ENCODE measurements at places on chromosomes 12 and 14.

GRCh38 chr12:89379148-89379838 lies 27.0 kb upstream of the DUSP6 start:
- DNase-seq: no peak

DNA sequence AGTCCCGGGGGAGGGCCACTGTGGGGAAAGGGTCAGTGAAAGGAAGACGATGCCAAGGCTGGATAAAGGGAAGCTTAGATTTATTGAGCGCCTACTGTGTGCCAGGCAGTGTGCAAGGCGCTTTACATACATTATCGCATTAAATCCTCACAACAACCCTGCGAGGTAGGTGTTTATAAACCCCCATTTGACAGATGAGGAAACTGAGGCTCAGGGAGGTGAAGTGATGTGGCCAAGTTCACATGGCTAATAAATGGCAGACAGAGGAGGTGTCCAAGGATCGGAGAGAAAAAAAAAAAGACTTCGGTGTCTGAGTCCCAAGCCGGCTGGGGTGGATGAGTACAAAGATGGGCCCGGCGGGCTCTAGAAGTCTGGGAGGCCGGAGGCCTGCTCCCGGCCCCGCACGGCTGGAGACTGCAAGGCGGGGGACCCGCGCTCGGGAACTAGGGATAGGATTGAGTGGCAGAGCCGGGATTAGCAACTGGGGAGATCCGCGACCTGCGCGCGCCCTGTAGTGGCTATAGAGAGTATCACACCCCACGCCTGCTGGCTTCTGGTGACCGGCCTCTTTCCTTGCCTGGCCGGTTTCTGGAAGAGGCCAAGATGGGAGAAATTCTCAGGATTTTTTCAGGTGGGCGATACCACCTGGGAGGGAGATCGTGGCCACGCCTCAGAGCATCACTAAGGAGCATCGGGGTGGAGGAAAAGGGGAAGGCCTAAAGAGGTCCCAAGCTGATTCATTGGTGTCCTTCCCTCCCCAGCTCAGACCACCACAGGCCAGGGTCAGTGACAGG lies 3.9 kb downstream of the DDN start:
- peak; percentile 80 for DNase-seq

DNA sequence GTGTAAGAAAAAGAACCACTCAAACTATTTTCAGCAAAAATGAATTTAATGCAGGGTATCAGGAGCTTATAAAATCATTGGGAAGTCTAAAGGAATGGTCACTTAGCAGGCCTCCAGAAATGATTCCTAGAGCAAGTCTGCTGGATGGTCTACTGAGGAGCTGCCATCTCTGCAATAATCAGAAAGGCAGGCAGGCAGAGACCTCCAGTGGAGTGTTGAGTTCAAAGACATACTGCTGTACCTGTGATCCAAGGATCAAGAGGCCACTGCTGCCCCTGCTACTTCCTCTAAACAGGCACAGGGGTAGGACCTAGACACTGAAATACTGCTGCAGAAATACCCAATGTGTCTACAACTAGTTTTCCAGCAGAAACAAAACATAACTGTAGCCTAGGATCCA lies 14.5 kb upstream of the KICS2 start:
- DNase-seq: no peak

DNA sequence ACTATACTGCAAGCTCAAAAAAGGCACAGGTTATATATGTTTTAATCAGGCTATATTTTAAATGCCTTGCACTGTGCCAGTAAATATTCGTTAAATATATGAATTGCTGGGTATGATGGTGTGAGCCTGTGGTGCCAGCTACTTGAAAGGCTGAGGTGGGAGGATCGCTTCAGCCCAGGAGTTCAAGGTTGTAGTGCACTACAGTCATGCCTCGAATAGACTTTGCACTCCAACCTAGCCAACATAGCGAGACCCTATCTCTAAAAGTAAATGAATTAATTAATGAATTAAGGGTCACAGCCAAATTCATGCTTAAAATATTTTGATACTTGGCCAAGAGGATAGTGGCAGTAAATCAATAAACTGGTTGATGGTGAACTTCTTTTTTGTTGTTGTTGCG lies 22.2 kb upstream of the MDM2 start:
- DNase-seq: no peak

DNA sequence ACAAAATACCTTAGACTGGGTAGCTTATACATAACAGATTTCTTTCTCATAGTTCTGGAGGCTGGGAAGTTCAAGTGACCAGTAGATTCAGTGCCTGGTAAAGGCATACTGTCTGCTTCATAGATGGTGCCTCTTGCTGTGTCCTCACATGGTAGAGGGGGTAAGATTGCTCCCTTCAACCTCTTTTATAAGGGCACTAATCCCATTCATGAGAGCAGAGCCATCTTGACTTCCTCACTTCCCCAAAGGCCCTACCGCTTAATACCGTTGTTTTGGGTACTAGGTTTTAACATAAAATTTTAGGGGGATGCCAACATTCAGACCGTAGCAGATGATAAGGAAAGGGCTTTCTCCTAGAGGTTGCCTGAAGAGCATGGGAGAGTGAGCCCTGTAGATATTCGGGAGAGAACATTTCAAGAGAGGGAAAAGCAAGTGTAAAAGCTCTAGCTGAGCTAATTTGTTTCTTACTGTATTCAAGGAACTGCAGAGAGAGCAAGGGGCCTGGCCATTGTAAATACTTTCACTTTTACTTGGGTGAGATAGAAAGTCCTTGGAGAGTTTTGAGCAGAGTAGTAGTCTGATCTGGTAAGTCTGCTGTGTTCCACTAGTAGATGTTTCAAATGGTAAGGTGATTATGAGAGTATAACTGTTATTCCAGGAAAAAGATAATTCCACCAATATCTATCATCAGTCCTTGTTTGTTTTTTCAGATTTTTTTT lies 27.3 kb downstream of the FRS2 start:
- DNase-seq: no peak

DNA sequence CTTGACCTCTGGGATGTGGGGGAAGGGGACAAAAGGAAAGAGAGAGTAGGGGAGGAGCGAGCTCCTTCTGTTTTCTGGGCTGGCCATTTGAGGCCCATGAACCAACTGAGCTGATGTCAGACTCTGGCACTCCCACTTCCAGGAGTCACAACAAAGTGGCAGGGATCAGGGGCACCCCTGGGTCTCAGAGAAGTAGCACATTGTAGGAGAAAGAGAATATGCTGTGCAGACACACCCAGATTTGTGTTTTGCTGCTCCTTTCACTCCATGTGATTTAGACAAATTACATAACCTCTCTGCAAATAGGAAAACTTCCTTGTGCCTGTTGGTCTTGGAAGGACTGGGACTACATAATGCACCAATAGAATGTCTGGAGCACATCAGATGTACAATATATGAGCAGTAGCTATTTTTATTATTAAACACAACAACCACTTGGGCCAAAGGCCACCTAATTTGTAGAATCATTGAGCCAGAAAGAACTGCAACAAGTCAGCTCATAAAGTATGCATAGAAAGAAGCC lies 265.5 kb downstream of the ZFP36L1 start:
- DNase-seq: no peak

GRCh38 chr12:129467726-129468125 lies 436.1 kb downstream of the TMEM132D start:
- peak; percentile 18 for DNase-seq

- DNase-seq: no peak
Observed at GRCh38 chr12:64735442-64735841, 23.8 kb downstream of the GNS start.

GRCh38 chr12:6460751-6461371 lies 9.0 kb downstream of the TAPBPL start:
- no peak for DNase-seq

- DNase-seq: no peak
Observed at GRCh38 chr12:48110691-48111311, 4.9 kb upstream of the SENP1 start.

All from NCI-H524 (cell line).